ENCODE measurements at places on chromosomes 4 and X.

- DNase-seq, result no peak
These were observed 23.3 kb downstream of the PRKX start for GRCh38 chrX:3690140-3690539.

GRCh38 chr4:83780053-83780733 lies 244.3 kb downstream of the GPAT3 start:
- DNase-seq, result no peak

GRCh38 chr4:14157262-14157661 lies 529.7 kb upstream of the BOD1L1 start:
- DNase-seq, result no peak

DNA sequence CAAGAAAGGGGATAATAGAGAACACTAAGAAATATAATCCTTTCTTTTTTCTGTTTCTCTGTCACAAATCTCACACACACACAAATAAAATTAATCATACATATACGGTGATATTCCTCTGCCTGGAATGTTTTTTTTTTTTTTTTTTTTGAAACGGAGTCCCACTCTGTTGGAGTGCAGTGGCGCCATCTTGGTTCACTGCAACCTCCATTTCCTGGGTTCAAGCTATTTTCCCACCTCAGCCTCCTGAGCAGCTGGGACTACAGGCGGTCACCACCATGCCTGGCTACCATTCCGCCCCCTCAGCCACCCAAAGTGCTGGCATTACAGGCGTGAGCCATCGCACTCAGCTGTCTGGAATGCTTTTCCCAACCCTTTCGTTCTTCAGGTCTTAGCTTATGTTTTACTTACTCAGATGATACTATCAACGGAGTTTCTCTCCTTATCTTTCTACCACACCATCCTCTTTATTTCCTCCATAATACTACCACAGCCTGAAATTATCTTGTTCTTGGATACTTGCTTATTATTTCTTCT lies 69.3 kb downstream of the ANKRD17 start:
- no peak for DNase-seq

DNA sequence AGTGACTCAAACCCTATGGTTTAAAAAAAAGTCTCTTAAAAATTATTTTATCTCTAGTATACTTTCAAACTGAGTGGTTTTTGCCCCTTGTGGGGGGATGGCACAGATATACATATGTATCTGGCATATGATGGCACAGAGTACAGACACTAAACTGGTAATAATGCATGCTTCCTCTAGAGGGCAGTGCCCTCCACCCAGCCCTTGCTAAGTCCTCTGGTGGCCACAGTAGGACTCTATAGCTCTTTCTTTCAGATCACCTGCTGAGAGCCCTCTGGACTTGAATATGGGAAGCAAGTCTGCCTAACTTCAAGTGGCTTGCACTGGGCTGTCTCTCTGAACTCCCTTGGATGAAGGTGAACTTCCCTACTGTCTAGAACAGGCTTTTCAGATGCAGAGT lies 66.3 kb downstream of the TSPAN7 start:
- no peak for DNase-seq

DNA sequence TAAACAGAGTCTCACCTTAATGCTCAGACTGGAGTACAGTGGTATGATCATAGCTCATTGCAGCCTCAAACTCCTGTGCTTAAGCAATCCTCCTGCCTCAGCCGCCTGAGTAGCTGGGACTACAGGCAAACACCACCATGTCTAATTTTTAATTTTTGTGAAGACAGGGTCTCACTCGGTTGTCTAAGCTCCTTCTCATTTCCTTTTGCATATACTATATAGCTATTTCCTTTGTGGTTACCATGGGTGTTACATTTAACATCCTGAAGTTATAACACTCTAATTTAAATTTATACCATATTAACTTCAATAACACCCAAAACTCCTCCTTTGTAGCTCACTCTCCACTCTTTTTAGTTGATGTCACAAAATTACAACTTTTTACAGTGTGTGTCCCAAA lies 114.3 kb downstream of the DCK start:
- no peak for DNase-seq
